ENCODE measurements at places on chromosomes 16 and 17.

- no peak for DNase-seq
These were observed 29.5 kb upstream of the CDH1 start for GRCh38 chr16:68707340-68708152.

DNA sequence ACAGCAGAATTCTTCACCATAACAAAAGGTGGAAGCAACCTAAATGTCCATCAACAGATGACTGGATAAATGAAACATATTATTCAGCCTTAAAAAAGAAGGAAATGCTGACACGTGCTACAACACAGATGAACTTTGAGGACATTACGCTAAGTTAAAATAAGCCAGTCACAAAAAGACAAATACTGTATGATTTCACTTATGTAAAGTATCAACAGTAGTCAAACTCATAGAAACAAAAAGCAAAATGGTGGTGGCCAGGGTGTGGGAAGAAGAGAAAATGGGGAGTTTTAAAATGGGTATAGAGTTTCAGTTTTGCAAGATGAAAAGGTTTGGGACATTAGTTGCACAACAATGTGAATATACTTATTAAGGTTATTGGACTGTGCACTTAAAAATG, 49.8 kb upstream of the MTMR4 start:
- no peak for DNase-seq

- DNase-seq = no peak
These were observed 5.3 kb downstream of the NKIRAS2 start for GRCh38 chr17:42025191-42025579.

- no peak for DNase-seq
These were observed 7.2 kb downstream of the NDUFAF8 start for GRCh38 chr17:81246343-81246670.

GRCh38 chr16:49494474-49494873, 120.9 kb downstream of the C16orf78 start:
- no peak for DNase-seq
